Osteocyte (in vitro differentiated cells): ENCODE measurements at places on chromosomes 16 and 17. TPM values are rescaled to one million over a fixed set of nuclear protein-coding genes. Genes with fewer than 3 reads are reported as not detected.

GRCh38 chr17:50818261-50818660, 17.1 kb upstream of the WFIKKN2 start:
- no peak for DNase-seq
- no peak overlapping the region for H3K27ac ChIP-seq
- no peak overlapping the region for H3K4me3 ChIP-seq
- H3K4me1 ChIP-seq, result peaks cover 5% of the 10 kb centered on the region
- H3K27me3 ChIP-seq, result peaks cover 41% of the 10 kb centered on the region
- no peaks in the 10 kb centered on the region for H3K36me3 ChIP-seq

DNA sequence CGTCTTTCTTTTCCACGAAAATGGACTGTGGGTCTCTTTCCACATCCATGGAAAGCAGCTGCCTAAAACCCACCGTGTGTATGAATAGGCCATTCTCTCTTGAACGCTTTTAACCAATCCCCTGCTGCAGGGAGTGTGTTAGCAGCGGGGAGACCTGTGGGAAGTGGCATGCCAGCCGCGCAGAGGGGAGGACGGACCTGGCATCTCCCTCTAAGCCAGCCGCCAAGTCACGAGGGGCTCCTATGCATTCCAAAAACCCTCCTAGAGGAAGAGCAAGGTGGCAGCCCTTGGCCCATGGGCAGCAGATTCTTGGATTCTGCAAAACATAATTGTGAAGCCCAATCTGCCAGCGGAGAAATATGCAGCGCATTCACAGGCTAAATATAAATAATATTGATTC, 15.4 kb downstream of the RBFOX3 start:
- H3K4me1 ChIP-seq, result no peaks in the 10 kb centered on the region
- H3K27ac ChIP-seq, result no peak overlapping the region
- peaks cover 47% of the 10 kb centered on the region for H3K27me3 ChIP-seq
- no peaks in the 10 kb centered on the region for H3K36me3 ChIP-seq
- no peak for DNase-seq

DNA sequence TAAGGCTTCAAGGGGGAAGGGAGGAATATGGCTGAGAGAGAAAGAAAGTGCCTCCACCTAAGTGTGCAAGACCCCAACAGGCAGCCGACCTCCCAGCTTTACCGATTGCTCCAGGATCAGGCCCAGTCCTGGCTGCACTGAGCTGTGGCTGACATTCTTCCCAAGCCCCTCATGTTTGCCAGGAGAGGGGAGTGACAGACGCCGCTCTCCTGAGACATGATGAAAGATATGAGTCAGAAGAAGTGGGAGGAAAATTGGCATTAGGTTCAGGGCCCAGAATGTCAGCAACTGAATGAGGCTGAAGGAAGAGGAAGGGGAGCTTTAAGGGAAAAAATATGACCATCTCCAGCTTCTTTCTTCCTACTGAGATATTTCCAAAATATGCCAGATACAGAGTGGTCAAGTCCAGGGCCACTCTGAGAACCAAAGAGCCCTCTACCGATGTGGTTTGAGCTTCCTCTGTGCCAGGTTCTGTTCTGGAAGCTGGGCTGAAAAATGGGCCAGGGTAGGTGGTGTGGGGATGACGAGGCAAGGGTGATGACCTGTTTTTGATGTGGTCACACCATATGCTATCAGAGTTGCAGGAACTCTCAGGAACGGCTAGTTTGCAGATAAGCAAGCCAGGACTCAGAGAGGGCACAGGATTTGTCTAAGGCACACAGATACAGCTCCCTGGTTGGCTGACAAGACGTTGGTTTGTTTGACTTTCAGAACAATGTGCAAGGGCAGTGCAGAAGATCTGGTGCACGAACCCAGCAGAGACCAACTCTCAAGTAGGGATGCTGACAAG, 176.7 kb downstream of the SOX9 start:
- no peaks in the 10 kb centered on the region for H3K36me3 ChIP-seq
- H3K27me3 ChIP-seq, result peaks cover 17% of the 10 kb centered on the region
- no peak for DNase-seq
- H3K27ac ChIP-seq, result no peak overlapping the region

- peaks cover 12% of the 10 kb centered on the region for H3K4me1 ChIP-seq
- peak overlapping the region; percentile 85 for H3K27ac ChIP-seq
- peak overlapping the region; percentile 83 for H3K4me3 ChIP-seq
- DNase-seq, result no peak
- no peaks in the 10 kb centered on the region for H3K27me3 ChIP-seq
Observed at GRCh38 chr17:31549121-31549524, 157.6 kb downstream of the RAB11FIP4 start.

DNA sequence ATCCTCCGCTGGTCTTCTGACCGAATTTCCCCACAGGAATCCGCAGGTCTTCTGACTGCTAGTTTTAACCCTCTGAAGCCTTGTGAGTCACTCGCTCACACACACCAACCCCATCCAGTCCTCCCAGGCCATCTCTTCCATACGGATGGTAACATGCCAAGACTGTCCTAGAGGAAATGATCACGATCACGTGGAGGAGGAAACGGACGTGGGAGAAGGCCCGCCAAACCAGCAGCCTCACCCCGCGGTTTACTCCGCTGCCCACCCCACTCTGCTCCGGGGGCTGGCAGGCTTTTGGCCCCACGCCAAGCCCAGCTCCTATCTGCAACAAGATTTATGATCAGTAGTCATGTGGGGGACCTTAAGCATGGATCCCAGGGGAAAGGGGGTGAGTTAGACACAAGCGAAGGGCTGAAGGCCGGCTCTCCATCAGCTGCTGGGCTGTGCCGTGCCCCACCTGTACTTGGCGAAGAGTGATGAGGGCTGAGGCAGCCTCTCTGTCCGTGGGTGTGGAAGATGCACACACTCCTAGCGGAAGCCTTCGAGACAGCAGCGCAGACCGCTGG, 1.5 kb upstream of the FAAP100 start:
- DNase-seq, result peak; percentile 87
- H3K4me3 ChIP-seq, result peak overlapping the region; percentile 84
- H3K36me3 ChIP-seq, result peaks cover 23% of the 10 kb centered on the region
- H3K27me3 ChIP-seq, result no peaks in the 10 kb centered on the region
- peaks cover 56% of the 10 kb centered on the region for H3K4me1 ChIP-seq

- H3K27ac ChIP-seq, result peak overlapping the region; percentile 59
- peaks cover 26% of the 10 kb centered on the region for H3K36me3 ChIP-seq
- no peaks in the 10 kb centered on the region for H3K27me3 ChIP-seq
- DNase-seq, result no peak
- no peak overlapping the region for H3K4me3 ChIP-seq
Observed at GRCh38 chr17:2064980-2065785, 10.3 kb downstream of the HIC1 start.

DNA sequence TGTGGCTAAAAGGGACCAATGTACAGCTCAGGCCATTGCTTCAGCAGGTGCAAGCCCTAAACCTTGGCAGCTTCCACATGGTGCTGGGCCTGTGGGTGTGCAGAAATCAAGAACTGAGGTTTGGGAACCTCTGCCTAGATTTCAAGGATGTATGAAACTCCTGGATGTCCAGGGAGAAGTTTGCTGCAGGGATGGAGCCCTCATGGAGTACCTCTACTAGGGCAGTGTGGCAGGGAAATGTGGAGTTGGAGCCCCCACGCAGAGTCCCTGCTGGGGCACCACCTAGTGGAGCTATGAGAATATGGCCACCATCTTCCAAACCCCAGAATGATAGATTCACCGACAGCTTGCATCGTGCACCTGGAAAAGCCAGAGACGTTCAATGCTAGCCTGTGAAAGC, 13.0 kb downstream of the EFCAB5 start:
- H3K27ac ChIP-seq, result no peak overlapping the region
- H3K4me1 ChIP-seq, result no peaks in the 10 kb centered on the region
- peaks cover 9% of the 10 kb centered on the region for H3K27me3 ChIP-seq
- DNase-seq, result no peak
- H3K36me3 ChIP-seq, result no peaks in the 10 kb centered on the region

GRCh38 chr17:80028030-80028429, 7.6 kb downstream of the TBC1D16 start:
- H3K27ac ChIP-seq, result no peak overlapping the region
- H3K4me3 ChIP-seq, result no peak overlapping the region
- no peak for DNase-seq
- peaks cover 4% of the 10 kb centered on the region for H3K36me3 ChIP-seq
- no peaks in the 10 kb centered on the region for H3K27me3 ChIP-seq

GRCh38 chr17:59825533-59826322, 67.0 kb downstream of the TUBD1 start:
- no peaks in the 10 kb centered on the region for H3K27me3 ChIP-seq
- H3K27ac ChIP-seq, result peak overlapping the region; percentile 93
- DNase-seq, result no peak
- H3K36me3 ChIP-seq, result peaks cover 8% of the 10 kb centered on the region
- peak overlapping the region; percentile 36 for H3K4me3 ChIP-seq

The SOX9 gene
- 1.8 and 1.9 TPM in 2 replicates for total RNA-seq

DNA sequence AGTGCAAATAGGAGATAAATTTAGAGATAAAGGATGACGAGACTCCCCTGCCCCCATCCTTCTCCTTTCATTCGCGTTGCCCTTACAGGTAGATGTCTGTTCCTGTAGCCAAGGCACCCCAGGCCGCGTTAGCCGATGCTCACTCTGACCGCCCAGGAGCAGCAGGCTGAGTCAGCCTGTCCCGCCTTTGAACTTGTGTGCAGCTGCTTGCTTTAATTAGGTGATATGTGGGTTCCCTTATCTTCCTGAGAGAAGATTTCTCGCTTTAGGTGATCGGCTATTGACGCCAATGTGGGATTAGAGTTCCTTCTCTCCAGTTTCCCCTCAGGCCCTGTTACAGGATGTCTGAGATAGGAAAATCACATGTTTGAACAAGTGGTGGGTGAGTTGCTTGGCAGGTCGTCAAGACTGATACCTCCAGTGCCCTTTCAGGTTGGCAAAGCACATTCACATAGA, 119.5 kb downstream of the MSI2 start:
- H3K4me1 ChIP-seq, result peaks cover 20% of the 10 kb centered on the region
- H3K27ac ChIP-seq, result no peak overlapping the region
- no peak for DNase-seq
- H3K4me3 ChIP-seq, result no peak overlapping the region
- H3K36me3 ChIP-seq, result peaks cover 8% of the 10 kb centered on the region

The FOXN1 gene
- total RNA-seq, result not detected in 2 replicates

The RDM1 gene
- total RNA-seq, result 0.35 TPM in 1 of 2 replicates, not detected in the other

The CLEC10A gene
- total RNA-seq, result not detected in 2 replicates
